ENCODE measurements at places on chromosomes 2 and 18. TPM values are rescaled to one million over a fixed set of nuclear protein-coding genes. Genes with fewer than 3 reads are reported as not detected.

DNA sequence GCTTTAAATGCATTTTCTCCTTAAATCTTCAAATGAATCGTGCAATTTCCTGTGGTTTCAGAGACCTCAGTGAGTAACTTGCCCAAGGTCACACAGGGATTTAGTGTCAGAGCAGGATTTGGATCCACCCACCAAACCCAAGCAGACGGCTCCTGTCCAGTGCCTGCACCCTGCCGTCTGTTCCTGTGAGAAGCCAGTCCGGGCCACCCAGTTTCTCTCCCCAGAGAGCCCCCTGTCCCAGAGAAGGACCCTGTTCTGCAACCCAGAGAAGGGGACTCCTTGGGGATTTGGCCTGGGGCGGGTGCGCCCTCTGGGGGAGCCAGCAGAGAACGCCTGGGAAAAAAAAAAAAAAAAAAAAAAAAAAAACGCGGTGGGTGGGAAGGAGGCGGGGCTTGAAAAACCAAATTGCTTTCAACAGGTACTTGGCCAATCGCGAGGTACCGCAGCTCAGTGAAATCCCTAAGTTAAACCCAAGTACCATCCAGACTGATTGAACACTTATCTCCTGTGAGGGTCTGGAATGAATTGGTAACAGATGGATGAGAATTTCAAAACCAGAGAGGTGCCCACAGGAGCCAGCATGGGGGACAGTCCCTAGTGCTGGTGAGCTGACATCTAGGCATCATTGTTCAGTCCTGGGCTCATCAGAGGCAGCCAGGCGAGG, 30.9 kb upstream of the REEP1 start:
- peak; percentile 61 for DNase-seq

GRCh38 chr2:170277951-170278350, 100.0 kb downstream of the MYO3B start:
- DNase-seq: no peak

DNA sequence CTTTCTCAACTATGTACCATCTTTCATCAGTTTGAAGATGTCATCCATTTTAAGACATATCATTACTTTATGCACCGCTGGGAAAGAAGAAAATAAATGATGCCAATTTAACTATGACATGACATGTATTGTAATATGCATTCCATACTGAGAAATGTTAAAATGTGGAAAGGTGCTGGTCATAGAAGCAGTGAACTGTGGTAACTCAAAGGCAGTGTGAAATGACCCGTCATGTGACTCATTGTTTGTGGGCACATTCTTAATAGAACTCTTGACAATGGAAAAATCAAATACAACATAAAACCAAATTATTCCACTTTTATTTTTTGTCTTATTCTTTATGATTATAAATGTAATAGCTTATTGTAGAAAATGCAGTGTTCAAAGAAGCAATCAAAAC, 455.0 kb upstream of the ST6GAL2 start:
- no peak for DNase-seq

OTX1 gene
- total RNA-seq: 0.06 TPM

DNA sequence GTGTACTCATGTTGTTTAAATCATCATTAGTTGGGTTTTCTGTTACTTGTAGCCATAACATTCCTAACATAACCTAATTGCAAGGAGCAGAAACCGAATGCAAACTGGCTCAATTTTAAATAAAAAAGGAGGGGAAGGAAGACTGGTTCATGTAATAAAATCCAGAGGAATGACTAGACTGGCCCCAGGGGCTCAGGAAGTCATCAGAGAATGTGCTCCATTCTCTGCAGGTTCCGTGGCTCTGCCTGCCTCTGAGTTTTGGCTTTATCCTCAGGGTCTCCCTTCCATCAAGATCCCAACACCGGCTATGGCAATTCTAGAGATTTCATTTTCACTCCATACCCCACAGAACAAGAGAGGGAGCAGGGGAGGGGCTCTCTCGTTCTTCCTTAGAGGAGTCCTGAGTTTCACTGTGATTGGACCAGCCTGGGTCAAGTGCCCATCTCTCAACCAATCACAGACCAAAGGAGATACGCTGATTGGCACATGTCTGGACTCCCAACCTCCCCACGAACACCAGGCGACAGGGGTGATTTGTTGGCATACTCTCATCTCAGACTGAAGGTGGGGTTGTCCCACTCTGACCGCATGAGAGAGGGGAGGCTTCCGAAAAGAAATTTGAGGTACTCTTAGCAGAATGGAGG, 64.8 kb downstream of the NPPC start:
- DNase-seq: no peak

SLC30A3 gene
- total RNA-seq: 13.5 TPM

SERPINB2 gene
- total RNA-seq: 0.27 TPM

ZBTB14 gene
- 9.8 TPM for total RNA-seq

DNA sequence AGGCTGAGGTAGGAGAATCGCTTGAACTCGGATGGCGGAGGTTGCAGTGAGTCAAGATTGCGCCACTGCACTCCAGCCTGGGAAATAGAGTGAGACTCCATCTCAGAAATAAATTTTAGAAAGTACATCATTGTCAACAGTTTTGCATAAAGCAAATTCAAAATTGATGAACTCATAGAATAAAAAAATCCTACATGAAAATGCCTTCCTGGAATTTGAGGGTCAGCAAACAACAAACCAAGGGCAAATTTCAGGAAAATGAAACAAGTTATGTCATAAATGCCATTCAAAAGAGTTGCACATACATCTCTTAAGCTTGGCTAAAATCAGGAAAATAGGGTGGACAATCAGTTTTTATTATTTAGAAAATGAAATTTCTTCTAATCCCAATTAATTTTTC, 45.1 kb downstream of the COL5A2 start:
- DNase-seq: no peak

DNA sequence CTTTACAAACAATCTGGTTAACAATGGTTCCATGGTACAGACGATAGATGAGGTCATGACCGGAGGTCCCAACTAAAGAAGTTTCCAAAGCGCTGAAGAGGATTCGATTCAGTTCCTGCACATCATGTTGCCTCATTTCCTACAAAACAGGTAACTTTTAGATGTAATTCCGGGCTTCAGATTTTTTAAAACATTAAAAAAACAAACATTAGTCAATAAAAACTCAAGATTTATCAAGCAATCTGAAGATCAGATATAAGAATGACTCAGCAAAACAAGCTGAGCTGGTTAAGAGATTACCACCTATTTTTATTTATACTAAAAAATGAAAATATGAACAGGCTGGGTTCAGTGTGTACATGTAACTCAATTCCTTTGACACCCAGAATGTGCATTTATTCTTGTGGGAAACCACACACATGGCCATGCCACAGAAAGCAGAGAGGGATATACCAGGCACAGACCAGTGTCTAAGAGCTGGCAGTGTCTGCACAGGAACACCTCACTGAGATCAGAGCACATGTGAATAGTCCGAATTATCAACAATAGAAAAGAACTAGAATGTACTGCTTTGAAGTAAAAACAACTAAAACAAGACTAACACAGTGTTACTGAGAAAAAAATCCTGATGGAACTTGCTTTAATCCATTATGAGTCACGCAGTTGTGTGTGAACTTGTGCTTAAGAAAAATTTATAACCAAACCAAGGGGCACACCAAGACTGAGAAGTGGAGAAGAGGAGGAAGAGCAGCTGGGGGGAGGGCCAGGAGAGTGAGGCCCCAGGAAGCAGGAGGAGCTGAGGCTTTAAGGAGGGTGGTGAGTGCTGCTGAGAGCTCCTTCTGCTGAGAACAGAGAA, 9.5 kb downstream of the USP40 start:
- peak; percentile 84 for DNase-seq

GCKR gene
- total RNA-seq: not detected

DNA sequence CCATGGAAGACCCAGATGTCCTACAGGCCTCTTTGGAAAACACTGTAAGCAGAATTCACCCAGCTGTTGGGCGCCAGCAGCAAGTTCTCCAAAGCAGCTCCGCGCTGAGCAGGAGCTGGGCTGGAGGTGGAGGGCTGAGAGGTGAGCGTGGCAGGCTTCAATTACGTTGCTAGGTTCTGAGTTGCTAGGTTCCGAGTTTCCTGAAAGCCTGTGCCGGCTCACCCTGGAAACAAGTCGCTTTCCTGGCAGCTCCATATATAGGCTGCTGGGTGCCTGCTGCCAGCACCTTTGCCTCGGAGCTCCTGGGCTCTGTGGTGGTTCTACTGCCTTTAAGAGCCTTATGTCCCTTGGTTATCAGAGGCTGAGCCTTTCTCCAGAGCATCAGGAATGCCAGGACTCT, 14.4 kb upstream of the EGR4 start:
- DNase-seq: no peak
